ENCODE measurements at places on chromosomes 4 and X. TPM values are rescaled to one million over a fixed set of nuclear protein-coding genes. Genes with fewer than 3 reads are reported as not detected.

Gene CTAG1B
- not detected for total RNA-seq

DNA sequence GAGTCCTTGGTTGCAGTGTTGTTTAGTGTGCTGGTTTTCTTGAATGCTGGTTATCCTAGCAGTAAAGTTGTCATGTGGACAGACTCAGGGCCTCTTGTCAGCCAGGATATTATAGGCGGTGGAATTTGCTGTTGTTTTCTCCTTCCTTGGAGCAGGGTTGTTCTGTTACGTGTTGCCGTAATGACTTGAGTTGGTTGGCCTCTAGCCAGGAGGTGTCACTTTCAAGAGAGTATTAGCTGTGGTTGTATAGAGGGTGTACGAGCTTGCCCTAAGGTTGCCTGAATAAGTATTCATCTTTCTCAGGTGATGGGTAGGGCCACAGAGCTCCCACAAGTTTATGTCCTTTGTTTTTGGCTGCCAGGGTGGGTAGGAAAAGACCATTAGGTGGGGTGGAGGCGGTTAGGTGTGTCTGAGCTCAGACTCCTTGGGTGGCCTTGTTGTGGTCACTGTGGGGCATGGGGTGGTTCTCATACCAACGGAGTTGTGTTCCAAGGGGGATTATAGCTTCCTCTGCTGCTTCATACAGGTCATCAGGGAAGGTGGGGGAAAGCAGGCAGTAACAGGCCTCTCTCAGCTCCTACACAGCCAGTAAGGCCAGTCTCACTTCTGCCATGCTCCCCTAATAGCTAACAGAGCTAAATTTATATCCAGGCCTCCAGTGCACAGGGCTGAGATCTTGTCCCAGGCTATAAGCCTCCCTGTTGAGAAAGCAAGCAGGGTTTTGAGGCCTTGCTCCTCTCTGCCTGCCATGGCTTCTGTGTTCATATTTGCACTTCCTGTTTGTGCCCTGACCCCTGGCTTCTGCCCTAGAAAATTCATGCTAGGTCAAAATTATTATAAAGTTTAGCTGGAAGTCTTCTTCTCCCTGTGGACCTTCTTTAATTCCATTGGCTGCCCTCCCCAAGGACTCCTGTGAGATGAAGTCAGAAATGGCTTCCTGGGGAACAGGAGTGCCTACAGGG is 594.7 kb downstream of the RAPGEF2 start:
- DNase-seq: no peak

GRCh38 chrX:108123591-108124366 is 32.2 kb downstream of the ATG4A start:
- DNase-seq: no peak

DNA sequence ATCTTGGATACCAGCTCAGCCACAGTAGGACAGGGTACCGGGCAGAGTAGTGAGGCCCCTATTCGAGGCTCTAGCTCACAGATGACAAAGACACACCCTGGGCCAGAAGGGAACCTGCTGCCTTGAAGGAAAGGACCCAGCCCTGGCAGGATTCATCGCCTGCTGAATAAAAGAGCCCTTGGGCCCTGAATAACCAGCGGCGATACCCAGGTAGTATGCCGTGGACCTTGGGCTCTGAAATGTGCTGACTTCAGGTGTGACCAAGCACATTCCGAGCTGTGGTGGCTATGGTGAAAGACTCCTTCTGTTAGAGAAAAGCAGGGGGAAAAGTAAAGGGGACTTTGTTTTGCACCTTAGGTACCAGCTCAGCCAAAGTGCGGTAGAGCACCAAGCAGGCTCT is 14.6 kb downstream of the MED14 start:
- DNase-seq: no peak

- DNase-seq: peak; percentile 33
Observed at GRCh38 chr4:826508-827208, 729 bp upstream of the CPLX1 start.

GRCh38 chrX:55187281-55187680 is 32.9 kb upstream of the PAGE5 start:
- no peak for DNase-seq

DNA sequence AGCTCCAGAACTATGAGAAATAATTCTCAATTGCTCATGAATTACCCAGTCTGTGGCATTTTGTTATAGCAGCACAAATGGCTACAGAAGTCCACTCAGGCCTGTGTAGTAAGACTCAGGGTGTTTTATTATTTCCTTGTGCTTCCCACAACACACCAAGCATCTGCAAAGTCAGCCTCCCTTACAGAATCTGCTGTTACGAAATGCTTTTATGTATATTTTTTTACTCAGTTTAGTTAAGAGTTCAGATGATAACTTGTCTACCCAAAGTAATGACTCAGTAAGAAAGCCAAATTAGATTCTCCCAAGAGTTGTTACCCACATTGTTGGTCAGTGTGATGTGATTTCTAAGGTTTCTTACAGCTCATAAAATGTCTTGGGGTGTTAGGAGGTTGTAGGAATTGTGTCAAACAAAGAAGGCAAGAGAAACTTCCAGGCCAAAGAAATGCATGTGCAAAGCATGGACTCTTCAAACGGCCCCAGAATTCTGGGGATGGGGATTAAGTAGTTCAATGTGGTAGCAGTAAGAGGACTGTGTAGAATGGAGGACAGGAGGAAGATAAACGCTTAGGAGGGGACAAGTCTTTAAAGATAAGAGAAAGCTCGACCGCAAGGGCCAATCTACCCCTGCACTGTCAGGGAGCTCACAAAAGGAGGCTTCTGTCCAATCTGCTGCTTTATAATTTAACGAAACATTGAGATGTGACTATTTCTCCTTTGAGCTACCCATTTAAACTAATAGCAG is 35.4 kb upstream of the TMEM184C start:
- no peak for DNase-seq

Gene SLC10A4
- total RNA-seq: not detected

GRCh38 chrX:115946059-115946458 is 224.5 kb upstream of the AGTR2 start:
- no peak for DNase-seq

Gene NMU
- total RNA-seq: not detected
